Activated CD4-positive, alpha-beta T cell treated with anti-CD3 and anti-CD28 coated beads for 24 hours (primary cell): ENCODE measurements at places on chromosomes 3 and 15.

DNA sequence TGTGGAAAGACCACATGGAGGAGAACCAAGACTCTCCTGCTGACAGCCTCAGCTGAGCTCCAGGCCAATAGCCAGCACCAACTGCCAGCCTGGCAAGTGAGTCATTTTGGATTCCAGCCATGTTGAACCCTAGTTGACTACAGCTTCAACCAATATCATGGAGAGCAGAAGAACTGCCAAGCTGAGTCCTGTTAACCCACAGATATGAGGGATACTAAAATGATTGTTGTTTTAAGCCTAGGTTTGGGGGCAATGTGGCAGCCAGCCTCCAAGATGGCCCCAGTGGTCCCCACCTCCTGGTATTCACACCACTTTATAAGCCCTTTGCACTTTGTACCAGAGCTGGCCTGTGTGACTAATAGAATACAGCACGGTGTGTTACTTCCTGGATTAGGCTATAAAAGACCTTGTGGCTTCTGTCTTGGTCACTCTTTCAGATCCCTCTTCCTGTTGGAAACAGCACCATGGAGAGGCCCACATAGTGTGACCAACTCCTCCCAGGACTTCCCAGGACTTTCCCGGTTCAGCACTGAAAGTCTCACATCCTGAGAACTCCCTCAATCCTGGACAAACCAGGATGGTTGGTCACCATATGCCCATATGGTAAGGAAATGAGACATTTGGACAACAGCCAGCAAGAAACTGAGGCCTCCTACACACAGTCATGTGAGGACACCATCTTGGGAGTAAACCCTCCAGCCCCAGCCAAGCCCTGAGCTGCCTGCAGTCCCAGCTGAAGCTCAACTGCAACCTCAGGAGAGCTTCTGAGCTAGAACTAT lies 32.4 kb upstream of the CDV3 start:
- DNase-seq: no peak

DNA sequence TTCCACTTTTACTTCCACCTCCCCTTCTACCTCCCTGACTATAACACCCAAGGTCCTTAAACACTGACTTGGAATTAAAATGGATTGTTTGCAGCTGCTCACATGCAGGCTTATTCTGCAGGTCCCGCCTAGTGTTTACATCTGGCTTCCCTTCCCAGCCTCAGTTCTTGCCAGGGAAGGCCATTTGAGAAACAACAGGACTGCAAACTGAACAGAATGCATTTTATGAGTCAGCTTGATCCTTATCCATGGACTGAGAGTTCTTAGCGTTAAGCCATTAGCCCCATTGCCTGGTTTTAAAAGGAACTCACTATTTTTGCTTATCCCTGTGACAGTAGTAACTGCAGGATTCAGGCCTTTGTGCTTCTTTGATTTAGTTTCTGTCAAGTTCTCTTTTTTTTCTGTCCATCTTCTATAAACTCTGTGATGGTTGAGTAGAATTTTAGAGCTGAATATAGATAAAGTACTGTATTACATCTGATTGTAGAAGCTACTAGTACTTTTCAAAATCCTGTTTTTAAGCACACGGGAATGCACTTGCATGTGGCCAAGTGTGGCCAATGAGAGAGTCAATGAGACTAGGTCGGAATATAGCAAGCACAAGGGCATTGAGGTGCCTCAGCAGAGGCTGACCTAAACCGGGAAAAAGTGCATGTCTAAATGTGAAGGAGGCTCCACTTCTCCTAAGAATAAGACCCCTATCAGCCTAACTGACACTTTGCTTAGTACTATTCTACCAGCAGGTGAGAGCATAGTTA lies 106.4 kb downstream of the TUSC7 start:
- no peak for DNase-seq

GRCh38 chr3:184712248-184713039 lies 580 bp upstream of the MAGEF1 start:
- no peak for DNase-seq

GRCh38 chr3:14564741-14565140 lies 24.6 kb upstream of the GRIP2 start:
- DNase-seq: no peak

DNA sequence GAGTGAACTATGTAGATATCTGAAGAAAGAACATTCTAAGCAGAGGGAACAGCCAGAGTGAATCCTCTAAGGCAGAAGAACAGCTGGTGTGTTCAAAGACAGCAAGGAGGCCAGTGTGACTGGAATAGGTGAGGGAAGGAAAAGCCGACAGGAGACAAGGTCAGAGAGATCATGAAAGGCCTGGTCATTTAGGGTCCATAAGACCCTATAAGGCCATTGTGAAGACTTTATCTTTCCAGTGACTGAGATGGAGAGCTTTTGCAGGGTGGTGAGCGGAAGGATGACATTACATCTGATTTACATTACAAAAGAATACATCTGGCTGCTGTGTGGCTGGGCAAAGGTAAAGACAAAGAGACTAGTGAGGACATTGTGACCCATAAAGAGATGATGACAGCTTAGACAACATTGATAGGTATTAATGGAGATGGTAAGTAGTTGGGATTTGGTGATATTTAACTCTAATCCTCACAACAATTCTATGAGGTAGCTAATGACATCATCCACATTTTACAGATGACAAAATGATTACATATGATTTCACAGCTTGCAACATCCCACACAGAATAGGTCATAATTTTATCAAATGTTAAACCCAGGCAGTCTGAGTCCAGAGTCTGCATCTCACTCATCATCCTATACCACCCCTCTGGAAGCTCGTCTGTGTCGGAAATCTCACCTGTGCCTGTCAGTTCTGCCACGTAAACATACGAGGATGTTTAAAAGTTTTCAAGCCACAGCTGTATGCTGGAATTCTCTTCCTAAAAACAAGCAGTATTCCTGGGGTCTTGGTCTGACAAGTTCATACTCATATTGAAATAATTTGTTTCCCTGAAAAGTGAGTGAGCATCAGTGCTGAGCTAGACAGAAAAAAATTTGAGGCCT lies 70.2 kb upstream of the PIK3R4 start:
- DNase-seq: no peak

DNA sequence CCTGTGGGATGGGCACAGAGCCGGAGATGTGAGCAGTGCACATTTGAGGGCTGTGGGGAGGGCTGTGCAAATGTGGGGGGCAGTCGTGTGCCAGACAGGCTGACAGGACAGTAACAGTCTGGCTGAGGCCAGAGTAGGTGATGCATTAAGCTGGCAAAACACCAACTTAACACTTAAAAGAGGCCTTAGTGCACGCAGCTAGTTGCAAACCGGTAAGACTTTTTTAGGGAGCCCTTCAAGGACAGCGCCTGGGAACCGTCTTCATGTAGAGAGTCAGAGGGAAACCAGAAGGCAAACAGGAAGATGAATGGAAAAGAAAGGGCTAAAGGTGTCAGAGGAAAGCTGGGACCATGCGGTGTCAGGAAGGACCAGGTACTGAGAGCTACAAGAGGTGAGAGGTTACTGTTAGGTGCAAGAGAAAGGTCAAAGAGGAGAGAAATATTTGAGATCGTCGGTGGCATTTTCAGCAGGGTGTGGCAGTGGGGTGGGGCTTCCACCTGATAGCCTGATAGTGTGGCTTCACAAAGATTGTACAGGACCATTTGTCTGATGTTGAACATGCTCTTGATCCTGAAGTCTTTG lies 30.0 kb upstream of the CHD2 start:
- DNase-seq: no peak

DNA sequence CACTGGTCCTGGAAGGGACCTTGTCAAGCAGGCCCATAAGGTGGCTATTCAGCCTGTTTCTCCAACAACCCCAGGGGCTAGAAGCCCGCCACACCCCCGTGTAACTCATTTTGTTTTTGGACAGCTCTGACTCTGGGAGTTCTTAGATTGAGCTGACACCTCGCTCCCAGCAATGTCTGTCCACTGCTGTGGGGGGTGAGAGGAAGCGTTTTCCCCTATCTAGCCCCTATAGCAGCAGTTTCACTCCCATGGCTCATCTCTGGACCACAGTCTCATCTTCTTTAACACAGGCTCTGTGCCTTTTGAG lies 1.1 kb upstream of the PPP1R2 start:
- no peak for DNase-seq

DNA sequence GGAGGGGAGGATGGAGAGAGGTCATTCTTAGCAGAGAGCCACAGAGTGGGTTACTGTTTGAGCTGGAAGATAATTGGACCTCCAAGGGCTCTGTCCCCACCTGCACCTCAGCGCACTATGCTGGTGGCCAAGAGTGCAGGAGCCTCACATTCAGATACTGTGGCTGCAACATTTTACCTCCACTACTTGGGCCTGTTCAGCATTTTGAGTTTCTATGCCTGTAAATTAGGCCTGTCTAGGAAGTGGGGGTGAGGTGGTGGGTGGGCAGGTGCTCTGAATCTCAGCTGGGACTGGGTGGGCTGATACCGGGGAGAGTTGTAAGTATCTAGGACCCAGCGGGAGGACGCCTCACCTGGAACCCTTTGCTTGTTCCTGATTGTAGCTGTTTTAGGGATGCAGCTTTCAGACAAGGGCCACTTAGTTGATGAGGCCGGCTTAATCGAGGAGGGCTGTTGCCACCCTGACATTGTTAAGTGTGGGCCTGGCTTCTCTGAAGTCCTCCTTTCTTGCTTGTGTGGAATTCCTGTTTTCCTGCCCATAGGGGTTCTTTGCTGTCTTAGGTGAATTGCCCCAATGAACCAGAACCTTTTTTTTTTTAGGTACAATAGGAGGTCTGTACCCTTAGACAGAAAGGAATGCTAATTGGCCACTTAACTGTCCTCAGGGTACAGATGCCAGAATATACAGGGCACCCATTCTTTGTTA lies 83.8 kb downstream of the SMAD3 start:
- no peak for DNase-seq

DNA sequence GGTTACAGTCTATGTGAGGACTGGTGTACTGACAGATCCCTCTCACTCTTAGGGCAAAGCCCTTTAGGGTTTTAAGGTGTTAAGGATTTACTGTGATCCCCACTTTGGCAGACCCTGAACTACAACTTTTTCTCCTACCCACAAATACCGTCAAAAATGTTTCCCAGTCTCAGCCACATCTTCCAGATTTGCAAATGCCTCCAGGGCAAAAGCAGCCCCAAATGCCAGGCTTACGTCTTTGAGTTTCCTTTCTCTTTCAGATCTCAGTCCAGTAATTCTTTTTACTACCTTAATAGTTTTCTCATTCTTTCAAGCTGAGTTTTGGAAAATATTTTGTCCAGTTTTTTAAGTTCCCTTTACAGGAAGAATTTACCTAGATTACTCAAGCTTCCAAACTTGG lies 13.4 kb upstream of the ITGA11 start:
- no peak for DNase-seq

DNA sequence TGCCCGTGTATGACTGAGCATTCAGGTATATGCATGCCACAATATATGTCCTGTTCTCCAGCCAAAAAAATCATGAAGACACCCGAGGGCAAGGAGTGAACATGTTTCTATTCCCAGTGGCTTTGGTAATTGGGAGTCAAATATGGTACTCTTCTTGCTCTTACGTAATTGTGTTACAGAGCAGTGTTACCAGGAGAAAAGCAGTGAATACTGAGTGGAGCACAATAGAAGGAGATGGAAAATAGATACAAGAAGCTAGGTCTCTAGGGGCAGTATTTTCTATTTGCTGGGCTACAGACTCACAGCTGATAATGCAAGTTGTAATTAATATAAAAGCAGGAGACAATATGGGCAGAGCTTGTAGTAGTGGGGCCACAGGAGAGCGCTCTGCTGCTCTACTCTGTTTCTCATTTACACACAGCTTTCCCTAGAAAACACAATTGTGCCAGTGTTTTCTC lies 13.2 kb downstream of the MEIS2 start:
- DNase-seq: no peak

GRCh38 chr3:13353506-13353905 lies 66.6 kb downstream of the NUP210 start:
- no peak for DNase-seq

- no peak for DNase-seq
Measured at GRCh38 chr3:105399611-105400010, 32.9 kb downstream of the ALCAM start.

- no peak for DNase-seq
Measured at GRCh38 chr15:42151736-42152135, 4.7 kb downstream of the PLA2G4F start.

GRCh38 chr3:66722675-66723074 lies 221.9 kb upstream of the LRIG1 start:
- no peak for DNase-seq

DNA sequence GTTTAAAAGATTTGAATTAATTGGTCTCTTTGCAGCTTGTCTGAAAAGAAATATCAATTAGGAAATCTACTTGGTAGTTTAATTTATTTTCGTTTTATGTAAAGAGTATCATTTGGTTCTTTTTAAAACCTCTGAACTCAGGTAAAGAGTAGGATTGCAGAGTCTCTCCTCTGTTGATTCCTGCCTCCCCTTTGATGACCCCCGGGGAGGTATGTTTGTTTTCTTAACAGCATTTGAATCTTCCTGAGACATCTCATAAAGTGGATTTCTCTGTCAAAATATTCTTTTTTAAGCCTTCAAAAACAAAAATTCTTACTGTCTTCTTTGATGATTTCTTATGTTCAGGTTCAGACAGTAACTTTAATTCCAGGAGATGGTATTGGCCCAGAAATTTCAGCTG lies 8.0 kb downstream of the IDH3A start:
- DNase-seq: no peak

DNA sequence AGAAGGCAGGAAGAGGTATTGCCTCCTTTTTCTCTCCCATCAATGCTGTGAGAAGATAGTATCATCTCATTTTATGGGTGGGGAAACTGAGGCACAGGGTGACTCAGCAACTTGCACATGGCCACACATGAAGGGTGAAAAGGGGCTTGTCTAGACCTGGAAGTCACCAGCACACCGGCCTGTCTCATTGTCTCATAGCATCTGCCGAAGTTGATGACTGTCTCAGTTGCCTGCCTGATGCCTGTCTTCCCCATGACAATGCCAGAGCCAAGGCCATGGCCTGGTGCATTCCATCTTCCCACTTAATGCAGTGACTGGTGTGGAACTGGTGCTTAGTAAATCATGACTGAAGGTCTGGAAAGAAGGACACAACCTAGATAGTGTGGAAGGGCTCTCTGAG lies 27.9 kb upstream of the PRR23E start:
- DNase-seq: no peak

- no peak for DNase-seq
Measured at GRCh38 chr3:72768936-72769335, 79.3 kb downstream of the SHQ1 start.

DNA sequence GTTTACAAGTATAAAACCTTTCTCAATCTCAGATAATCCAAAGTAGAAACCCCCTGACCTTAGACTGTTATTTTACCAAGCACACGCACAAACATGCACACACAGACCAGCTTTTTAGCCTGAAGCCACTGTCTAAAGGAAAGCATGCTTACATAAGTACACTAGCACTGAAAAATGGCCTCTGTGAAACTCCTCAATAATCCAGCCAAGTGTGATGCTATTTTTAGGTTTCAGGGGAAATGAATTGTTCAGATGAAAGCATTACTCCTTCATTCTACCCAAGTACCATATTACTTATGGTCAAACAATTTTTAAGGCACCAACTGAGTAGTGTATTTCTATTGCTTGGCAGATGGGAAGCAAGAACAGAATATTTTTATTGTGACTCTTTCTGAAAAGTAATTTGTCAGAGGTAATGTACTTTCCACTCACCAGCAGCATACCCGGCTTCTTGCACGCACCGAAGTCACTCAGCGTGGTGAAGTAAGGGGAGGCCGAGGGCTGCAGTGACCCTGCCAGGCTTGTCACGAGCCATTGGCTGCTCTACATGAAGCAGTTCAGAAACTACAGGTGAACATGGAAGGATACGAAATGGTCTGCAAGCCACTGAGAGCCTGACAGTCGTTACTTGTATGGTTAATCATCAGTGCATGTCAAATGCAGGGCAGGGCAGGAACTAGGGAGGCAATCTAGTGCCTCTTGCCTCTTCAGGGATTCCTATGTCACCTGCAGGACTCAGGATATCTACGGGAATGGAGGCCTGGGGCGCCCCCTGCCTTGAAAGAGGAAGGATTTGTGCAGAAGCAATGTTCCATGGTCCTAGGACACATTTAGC lies 106.7 kb downstream of the GABRB3 start:
- DNase-seq: no peak
